ENCODE measurements at places on chromosomes 3 and 15.
A peak's percentile ranks its signal among the peaks of the same experiment; 100 is the strongest.

DNA sequence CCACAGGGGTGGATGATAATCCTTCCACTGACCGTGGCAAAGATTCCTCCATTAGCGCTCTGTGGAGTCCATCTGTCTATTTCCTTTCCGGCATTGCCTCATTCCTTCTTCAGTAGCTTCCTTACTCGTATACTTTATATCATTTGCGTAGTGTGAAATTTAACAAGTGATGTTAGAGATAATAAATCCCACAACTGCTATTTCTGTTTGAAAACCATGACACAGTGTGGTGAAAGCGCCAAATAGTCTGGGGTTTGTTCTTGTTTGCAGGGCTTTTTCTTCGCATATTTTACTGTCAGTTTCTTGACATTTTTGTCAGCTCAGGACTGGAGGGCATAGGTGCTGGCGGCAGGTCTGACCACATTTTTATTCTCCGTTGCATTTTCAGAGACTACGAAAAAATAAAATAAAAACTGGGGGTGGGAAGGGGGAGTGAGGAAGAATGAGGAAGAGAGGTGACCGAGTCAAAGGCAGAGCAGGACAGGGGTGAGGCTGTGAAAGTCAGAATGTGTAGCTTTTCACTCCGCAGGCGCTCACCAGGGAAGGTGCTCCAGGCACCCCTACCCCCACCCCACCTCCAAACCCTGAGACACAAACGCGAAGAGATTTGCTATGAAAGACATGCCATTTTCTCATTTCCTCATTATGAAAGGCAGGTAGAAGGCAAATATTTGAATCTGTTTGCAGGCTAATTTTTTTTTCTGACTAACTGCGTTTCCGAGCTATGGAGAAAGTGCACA, 965.0 kb downstream of the MCTP2 start:
- DNase-seq: peak; percentile 14

- DNase-seq: no peak
These were observed 252.8 kb downstream of the CD47 start for GRCh38 chr3:107837895-107838612.

GRCh38 chr3:161640181-161640580, 143.6 kb downstream of the OTOL1 start:
- no peak for DNase-seq

- DNase-seq: no peak
These were observed 25.6 kb upstream of the ARL8B start for GRCh38 chr3:5096336-5097008.

DNA sequence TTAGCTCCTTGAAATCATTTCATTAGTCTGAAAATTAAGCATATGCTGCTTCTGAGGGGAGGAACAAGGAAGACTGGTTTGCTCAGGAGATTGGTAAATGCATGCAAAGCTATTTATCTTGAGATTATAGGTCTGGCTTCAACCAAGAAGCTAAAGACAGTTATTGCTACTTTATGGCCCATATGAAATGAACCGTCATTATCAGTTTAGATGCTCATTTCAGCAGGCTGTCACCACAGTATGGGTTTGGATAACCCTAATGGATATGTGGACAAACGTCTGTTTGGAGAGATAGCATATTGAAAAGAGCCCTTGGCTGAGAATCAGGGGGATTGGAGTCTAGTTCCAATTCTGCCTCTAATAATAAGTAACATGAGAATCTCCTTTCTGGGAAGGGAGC, 922.6 kb downstream of the TUSC7 start:
- no peak for DNase-seq

GRCh38 chr3:134608771-134609435, 41.9 kb downstream of the KY start:
- DNase-seq: no peak

DNA sequence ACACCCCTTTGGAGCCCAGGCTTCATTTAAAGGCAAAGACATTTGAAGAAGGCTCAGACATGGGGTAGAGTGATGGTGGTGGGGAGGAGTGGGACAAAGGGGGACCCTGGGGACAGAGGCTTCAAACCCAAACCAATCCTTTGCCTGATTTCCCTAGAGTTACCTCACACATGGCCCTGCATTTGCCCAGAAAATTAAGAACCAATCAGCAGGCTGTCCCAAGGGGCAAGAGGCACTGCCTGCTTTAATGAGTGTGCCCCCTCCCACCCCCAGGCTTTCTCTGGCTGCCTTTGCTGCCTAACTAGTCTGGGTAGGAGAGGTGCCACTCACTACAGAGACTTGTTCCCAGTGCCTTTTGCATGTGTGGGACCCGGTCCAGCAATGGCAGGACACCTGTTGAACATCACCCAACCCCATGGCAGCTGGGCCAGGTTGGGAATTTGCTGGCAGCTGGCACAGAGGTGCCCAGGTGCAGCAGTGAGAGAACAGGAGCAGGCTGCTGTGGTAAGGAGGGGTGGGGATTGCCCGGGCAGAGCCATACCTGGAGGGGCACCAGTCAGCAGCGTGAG, 38.4 kb downstream of the CCDC33 start:
- DNase-seq: no peak

DNA sequence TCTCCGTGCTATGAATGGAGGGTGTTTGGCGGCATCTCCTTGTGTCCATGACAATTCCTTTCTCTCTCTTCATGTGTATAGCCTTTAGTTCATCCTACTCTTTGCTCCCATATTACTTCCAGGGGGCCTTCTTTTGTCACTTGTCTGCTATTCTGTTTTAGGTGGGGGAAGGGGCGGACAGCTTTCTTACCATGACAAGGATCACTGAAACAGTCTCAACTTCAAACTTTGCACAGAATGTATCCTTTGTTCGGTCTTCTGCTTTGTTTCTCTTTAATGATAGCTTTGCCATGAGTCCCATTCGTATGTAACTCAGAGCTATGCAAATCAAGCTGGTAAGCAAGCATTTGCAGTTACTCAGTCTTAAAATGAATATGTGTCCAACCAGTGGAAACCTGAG, 294.2 kb downstream of the TIGIT start:
- no peak for DNase-seq

DNA sequence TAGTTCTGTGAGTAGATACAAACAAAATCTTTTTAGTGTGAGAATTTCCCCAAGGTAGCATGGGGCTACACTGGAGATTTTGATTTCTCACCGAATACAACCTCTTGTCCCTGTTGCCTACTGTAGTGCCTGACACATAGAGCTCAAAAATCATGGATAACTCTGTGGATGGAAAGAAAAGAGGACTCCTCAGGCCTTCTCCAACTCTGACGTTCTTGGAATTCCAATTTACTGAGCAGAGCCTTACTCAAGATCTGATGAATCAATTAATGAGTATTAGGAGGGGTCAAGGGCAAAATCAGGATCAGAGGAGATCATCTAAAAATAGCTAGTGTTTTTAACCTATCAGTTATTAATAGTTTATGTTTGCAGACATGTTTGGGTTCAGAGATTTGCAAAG, 46.7 kb upstream of the PYDC2 start:
- DNase-seq: no peak

GRCh38 chr3:27767000-27767399, 44.9 kb upstream of the EOMES start:
- DNase-seq: no peak

DNA sequence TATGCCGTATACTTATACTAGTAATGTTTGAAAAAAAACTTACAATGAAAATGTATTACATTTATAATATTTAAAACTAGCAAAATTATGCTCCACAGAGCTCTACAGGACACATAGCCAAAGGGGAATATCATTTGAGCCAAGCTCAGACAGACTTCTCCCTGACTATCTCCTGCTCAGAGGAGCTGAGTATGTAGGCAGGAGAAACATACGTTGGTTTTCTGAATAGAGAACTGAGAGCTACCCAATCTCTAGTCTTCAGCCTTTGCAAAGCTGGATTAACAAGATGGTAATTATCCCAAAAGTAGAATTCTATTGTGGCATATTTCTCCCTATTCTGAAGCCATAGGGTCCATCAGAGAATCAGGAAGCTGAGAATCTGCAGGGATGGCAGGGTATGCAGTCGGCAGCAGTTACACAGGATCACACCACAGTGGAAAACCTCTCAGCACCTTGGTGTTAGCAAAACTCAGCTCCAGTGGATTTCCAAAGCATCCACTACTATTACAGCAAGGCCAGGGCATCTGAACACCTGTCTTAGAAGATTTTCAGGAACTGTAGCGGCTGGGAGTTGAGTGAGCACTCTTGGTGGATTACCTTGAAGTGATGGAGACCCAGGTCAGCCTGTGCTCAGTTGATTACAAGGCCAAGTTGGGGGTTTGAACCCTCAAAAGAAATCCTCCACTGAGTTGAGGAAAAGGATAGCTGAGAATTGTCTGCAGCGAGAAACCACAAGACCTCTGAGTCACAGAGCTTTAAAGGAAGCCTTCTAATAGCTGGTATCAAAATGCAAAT, 30.1 kb downstream of the GPR15 start:
- DNase-seq: peak; percentile 47

GRCh38 chr3:69712269-69712668, 27.0 kb upstream of the MITF start:
- DNase-seq: no peak

DNA sequence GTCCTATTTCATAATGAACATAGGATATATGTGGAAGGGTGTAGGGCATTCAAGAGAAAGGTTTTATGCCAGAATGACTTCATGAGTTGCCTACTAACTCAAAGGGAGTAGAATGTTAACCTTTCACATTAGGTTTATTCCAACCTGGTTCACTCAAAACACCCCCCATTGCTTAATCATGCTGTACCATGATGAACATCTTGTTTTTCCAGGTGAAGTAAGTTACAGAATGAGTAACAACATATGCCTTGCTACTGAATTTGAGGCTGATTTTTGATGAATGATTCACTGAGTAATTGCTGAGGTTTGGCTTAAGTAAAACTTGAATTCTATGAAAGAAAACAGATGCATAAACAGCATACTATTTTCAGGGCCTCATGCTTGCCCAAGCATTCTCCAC, 5.9 kb upstream of the CLDN16 start:
- peak; percentile 48 for DNase-seq

DNA sequence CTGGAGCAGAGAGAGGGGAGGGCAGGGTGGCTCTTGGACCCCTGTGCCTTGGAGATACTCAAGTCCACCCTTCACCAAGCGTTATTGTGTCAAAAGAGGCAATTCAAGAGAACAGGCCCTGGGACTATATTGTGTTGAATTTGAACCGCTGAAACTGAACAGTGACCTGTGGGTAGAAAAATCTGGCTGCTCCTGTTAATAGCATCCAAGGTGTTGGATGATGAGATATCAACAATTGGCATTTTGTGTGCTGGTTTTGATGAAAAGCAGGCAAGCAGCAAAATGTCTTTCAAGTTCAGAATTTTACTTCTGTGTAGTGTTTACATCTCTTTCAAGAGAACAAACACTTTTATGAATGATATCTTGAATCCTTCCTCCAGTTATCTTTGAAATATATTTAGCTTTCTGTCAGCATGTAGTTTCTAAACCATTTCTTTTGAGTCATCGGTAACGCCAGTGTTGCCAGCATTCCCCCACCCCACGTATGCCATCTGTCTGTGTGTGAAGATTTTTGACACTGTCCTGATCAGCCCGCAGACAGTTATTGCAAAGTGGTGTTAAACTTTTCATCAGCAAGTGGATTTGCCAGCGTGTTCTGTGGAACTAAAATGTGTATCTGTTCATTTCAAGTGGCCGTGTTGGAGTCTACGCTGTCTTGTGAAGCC, 34.8 kb downstream of the PDHB start:
- no peak for DNase-seq

GRCh38 chr3:51988286-51989146, 5.2 kb downstream of the ACY1 start:
- no peak for DNase-seq

- no peak for DNase-seq
These were observed 6.4 kb upstream of the TBC1D21 start for GRCh38 chr15:73866881-73867410.

DNA sequence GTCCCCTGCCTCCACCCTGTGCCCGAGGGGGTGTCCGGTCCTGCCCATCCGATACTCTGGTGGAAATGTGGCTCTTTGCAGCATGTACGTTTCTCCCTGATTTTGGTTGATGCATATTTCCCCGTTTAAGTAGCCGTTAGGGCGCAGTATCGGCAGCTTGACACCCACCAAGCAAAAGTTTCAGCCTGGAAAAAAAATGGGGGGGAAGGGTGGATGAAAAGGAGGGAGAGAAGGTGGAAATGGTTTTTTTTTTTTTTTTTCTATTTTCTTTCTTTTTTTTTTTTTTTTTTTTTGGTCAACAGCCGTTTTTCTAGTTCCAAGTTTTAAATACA, 1.3 kb downstream of the RAP2B start:
- DNase-seq: peak; percentile 39

GRCh38 chr15:67242708-67243111, 11.8 kb downstream of the AAGAB start:
- no peak for DNase-seq

GRCh38 chr3:115187149-115187757, 40.2 kb upstream of the ZBTB20 start:
- no peak for DNase-seq

GRCh38 chr3:138833899-138834595, 681 bp downstream of the PIK3CB start:
- no peak for DNase-seq

DNA sequence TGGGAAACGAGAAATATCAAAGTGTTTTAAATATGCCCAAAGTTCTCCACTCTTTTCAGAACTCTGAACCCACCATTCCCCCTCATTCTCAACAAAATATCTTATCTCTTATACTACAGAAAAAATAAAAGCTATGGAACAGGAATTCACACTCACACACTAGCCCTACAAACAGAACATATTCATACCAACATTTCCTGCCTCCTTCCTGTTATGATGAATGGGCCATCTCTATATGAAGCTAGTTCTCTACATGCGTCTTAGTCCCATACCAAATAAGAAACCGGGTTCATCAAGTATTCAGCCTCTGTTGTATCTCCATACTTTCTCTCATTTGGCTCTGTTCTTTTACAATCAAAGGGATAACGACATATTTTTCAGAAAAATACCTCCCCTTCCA, 72.6 kb downstream of the PLSCR2 start:
- DNase-seq: no peak

DNA sequence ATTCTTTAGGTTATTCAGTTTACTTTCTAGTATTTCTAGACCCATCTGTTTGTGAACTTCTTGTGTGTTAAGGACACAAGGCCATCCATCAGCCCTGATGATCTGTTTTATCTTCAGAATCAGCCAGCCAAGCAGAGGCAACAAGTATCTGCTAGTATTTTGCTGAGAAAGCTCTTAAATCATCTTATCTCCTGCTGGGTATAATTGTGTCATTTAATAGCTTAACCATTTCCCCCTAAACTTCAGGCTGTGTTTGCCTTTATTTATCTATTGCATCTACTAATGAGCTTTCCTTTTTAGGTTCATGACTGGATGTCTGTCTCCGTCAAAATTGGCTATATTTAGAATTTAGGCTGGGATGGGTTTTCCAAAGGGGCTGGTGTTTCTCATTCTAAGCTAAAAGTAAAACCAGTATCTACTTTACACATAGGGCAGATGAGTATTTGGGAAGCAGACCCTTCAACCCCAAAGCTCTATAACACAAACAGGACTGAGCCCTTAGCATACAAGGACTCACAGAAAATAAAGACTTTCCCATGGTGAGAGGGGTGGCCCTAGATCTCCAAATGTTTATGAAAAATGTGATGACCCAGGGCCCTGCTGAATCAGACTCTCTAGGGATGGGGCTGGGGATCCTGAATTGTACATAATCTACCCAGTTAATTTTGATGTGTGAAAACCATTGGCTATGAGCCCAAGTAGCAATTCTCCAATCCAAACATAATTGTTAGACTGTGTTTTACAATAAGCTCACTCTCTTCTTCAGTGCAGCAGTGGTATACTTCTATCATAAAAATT, 65.3 kb upstream of the PSMD6 start:
- peak; percentile 52 for DNase-seq

- DNase-seq: peak; percentile 38
These were observed 46.8 kb downstream of the PDHB start for GRCh38 chr3:58386626-58387365.

GRCh38 chr15:39058351-39059131, 493.9 kb upstream of the RASGRP1 start:
- DNase-seq: no peak

GRCh38 chr3:188349933-188350332, 196.0 kb downstream of the LPP start:
- DNase-seq: no peak
